Left lung (tissue), 14 donors: ENCODE measurements at places on chromosomes 2 and 18. TPM values are rescaled to one million over a fixed set of nuclear protein-coding genes. Genes with fewer than 3 reads are reported as not detected.

Gene PRSS56
- polyA plus RNA-seq, result not detected

Gene HOXD13
- polyA plus RNA-seq, result not detected

Gene LYPD1
- 1.8 TPM for polyA plus RNA-seq

DNA sequence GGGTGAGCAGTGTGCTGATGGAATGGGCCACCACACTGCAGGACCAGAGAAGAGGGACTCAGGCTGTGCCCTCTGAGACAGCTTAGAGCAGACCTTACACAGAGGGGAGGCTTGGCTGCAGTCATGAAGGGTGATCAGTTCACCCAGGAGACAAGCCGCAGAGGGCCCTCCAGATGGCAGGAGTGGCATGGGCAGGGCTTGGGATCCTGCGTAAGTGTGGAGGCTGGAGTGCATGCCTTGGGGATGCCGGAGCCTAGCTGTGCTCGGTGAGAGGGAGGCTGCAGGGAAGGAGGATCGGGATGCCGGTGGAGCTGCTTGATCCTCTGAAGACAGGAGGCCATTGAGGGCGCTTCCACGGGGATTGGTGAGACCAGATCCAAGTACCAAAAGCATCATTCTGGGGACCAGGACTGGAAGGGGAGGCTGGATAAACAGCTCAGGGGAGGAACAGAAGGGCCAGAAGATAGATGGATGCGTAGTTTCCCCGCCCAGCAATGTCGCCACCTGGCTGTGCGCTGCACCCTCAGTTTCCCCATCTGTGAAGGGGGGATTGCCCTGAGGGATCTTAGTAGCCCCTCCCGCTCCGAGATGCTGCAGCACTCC, 163.4 kb downstream of the INHBB start:
- DNase-seq, result no peak

- no peak for DNase-seq
These were observed 167.3 kb downstream of the NYAP2 start for GRCh38 chr2:225566798-225567197.

Gene SLC38A11
- polyA plus RNA-seq, result 2.1 TPM

Gene ASPRV1
- polyA plus RNA-seq, result 3.2 TPM

GRCh38 chr2:85199698-85200097, 66.5 kb downstream of the TCF7L1 start:
- no peak for DNase-seq

GRCh38 chr2:237170020-237170419, 84.3 kb downstream of the COPS8 start:
- no peak for DNase-seq

Gene LIMS4
- polyA plus RNA-seq, result 2.4 TPM

Gene LONRF2
- 4.6 TPM for polyA plus RNA-seq

GRCh38 chr2:122643725-122644329, 888.4 kb downstream of the TSN start:
- no peak for DNase-seq

DNA sequence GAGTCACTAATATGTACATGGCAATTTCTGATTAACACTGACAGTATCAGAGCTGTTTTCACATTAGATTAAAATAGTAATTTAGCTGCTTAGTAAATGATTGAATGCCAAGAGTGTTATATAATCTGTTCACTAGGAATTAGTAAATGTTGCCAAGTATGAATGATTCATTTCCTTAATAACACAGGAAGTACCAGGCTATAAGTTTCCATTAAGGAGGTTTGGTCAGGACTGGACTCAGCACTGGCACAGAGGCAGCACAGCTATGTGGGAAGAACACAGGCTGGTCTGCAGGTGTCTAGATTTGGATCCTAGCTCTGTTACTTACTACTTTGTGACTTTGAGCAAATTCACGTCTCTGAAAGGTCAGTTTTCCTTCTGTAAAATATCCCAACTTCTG, 97.2 kb downstream of the TDRD15 start:
- no peak for DNase-seq

- DNase-seq, result no peak
These were observed 32.0 kb downstream of the YPEL5 start for GRCh38 chr2:30178618-30179434.

Gene RAX
- polyA plus RNA-seq, result not detected

Gene CTAGE1
- polyA plus RNA-seq, result not detected

GRCh38 chr2:45836316-45836715, 184.8 kb downstream of the PRKCE start:
- no peak for DNase-seq

GRCh38 chr2:220034426-220035130, 407.1 kb downstream of the SLC4A3 start:
- DNase-seq, result no peak

GRCh38 chr2:239469106-239469960, 68.5 kb upstream of the HDAC4 start:
- DNase-seq, result no peak

DNA sequence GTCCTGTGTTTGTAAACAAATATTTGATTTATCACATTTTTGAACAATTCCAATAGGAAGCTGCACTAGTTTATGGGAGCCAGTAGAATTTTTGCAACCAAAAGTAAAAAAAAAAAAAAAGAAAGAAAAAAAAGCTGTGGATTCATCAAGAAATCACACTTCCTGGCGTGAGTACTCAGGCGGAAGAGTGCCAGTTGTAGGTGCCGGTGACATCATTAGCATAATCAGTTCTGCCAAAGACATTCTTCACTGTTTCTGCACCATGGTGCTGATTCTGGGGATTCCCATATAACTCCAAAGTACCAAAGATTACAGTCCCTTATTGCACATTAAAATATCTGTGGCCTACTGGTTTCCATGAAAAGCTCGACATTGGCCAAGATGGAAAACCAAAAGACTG, 32.8 kb downstream of the RAPGEF4 start:
- DNase-seq, result no peak

Gene RNU2-63P
- polyA plus RNA-seq, result not detected

GRCh38 chr2:196725218-196725617, 74.3 kb downstream of the GTF3C3 start:
- DNase-seq, result no peak

Gene CD28
- 2.5 TPM for polyA plus RNA-seq

GRCh38 chr2:158394453-158394852, 62.1 kb downstream of the CCDC148 start:
- DNase-seq, result no peak

DNA sequence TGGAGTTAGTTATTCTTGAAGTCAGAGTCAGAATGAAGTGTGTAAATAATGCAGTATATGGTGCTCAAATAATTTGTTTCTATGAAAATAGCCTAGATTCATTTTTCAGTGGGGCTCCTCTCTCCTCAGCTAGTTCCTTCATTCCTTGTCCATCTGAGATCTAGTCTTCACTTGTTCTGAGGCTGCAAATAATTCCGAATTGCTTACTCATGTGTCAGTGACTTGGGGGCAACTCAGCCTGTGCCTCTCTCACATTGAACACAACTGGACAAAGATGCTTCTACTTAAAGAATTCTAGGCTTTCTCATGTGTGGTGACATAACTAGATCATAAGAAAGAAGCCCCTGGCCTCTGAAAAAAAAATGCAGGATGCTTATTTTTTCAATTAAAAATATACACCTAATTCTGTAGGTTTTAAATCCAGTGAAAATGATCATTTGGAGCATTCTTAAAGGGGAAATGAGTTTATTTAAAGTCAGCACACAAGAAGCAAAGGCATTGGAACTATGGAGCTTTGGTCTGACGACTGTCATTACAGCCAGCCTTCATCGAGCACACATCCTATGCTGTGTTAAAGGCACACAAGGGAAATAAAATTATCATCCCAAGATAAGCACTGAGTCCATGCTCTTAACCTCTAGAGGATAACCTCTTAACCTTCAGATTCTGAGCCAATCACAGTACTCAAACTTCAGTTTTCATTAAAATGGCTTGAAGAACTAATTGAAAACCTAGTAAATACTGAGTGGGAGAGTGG, 24.8 kb upstream of the SCN7A start:
- DNase-seq, result no peak

Gene ALLC
- not detected for polyA plus RNA-seq

Gene LINC00305
- not detected for polyA plus RNA-seq

GRCh38 chr2:33013684-33014110, 66.9 kb downstream of the LTBP1 start:
- no peak for DNase-seq
